ENCODE measurements at places on chromosomes 13 and 19. TPM values are rescaled to one million over a fixed set of nuclear protein-coding genes. Genes with fewer than 3 reads are reported as not detected.

The PRSS57 gene
- total RNA-seq, result not detected

- no peak for DNase-seq
Measured at GRCh38 chr13:30141775-30142485, 165.4 kb downstream of the KATNAL1 start.

DNA sequence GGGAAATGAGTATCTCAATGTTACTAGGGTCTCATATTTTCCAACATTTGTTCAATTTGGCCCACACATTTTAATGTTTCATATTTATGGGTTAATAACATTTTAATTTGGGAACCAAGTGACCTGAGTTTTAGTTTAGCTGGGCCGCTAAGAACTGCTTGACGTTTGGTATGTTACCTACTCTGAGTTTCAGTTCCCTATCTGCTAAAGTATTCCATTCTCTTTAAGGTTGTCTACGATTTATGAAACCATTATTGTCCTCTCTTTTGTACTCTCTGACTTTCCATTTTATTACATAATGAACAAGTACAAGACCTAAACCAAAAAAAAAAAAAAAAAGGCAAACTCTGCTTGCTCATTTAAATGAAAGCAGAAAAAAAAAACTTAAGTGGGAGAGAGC lies 89.9 kb downstream of the FGF14 start:
- DNase-seq, result no peak

GRCh38 chr19:21910318-21910717 lies 74.3 kb upstream of the ZNF43 start:
- DNase-seq, result no peak

GRCh38 chr19:19628501-19629134 lies 598 bp upstream of the LPAR2 start:
- no peak for DNase-seq

- DNase-seq, result no peak
Measured at GRCh38 chr13:50580684-50581305, 262.7 kb downstream of the DLEU7 start.
